ENCODE measurements at places on chromosomes 7 and 10. TPM values are rescaled to one million over a fixed set of nuclear protein-coding genes. Genes with fewer than 3 reads are reported as not detected.

DNA sequence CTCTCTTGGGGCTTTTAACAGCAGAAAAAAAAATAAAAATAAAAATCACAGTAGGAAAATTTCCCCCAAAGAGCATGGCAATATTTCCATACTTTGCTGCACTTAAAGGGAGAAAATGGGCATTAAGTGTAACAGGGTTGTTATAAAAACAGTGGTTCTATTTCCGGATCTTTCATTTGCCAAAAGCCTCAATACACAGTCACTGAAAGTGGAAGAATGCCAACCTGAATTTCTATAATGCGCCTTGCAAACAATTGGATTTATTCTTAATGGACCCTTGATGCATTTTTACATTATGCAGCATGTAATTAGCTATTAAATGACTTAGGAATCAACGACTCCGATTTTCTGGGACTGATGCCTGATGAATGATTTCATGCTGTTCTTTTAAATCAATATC, 127.6 kb upstream of the NANOS1 start:
- DNase-seq, result no peak

The POLR2J gene
- total RNA-seq, result 59.3 TPM

The TFR2 gene
- 1.1 TPM for total RNA-seq

- DNase-seq, result no peak
These were observed 120.6 kb downstream of the SLIT1 start for GRCh38 chr10:97065128-97065527.

The DNAH11 gene
- total RNA-seq, result 0.03 TPM

- no peak for DNase-seq
These were observed 5.7 kb downstream of the PDK4 start for GRCh38 chr7:95590387-95591248.

The DDC gene
- 94.5 TPM for total RNA-seq

The SLC26A3 gene
- 3,849 TPM for total RNA-seq

DNA sequence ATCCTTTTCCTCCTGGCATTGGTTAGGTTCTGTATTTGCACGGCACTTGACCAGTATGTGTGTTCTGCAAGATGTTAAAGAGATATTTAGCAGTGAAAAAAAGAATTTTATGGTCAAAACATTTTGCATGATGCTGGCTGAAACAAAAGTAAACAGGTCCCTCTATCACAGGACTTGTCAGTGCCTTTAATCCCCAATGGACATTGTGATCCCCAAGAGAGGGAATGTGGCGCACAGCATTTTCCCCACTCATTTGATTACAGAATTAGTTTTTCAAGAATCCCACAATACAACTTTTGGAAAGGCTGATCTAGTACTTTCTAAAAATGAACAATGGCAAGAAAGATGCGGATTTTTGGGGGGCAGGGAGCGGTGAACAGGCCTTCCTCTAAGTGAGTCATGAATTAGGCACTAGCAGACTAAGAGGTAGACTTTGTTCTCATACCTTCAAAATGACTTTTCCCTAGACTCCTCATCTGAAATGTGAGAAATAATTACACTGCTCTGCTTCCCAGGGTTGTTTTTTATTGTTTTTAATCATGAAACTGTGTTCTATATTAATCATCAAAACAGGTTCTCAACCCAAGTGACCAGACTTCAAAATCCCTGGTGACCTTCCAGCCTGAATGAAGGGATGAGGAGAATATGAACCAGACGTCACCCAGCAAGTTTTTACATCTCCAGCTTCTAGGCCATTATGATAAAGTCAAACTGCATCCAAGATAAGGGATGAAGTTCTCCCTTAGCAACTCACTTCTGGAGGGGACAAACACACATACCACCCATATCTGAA, 8.6 kb downstream of the FBXW4 start:
- DNase-seq, result no peak

DNA sequence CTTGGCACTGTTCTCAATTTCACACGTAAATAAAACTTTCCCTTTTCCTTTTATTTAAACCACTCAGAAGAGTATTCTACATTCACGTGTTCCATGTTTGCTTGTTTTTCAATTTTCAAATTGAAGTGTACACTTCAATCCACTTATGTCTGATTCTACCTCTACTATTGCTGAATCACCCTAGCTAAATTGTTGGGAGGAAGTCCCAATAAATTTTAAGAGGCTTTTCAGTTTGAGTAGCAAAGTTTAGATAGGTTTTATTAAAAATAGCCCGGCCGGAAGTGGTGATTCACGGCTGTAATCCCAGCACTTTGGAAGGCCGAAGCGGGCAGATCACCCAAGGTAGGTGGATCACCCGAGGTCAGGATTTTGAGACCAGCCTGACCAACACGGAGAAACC, 1414.7 kb upstream of the CELF2 start:
- no peak for DNase-seq

- no peak for DNase-seq
These were observed 51.0 kb upstream of the MSMB start for GRCh38 chr10:46096909-46097575.

GRCh38 chr10:102998399-102998907, 80.4 kb downstream of the CNNM2 start:
- no peak for DNase-seq

- DNase-seq, result no peak
These were observed 7.0 kb downstream of the CALML3 start for GRCh38 chr10:5531558-5532306.

DNA sequence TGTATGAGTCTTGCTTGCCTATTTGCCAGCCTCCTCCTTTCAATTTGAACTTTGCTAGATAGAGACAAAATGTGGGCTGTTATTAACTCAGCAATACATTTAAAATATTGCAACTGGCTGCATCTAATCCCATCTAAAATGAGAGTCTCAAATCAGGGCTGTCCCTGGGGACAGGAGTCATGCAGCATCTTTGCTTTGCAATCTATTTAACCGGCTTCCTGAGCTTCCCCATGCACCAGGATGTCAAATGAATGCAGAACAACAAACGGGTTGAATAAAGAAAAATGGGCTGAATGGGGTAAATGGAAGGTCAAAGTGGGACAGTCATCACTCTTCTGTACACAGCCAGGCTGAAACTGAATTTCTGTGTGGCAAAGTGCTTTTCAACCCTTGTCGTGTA, 89.2 kb downstream of the AOAH start:
- DNase-seq, result no peak

The FAM241B gene
- 3.5 TPM for total RNA-seq

GRCh38 chr7:816751-817671, 15.3 kb upstream of the SUN1 start:
- no peak for DNase-seq

GRCh38 chr10:102147561-102147960, 4.6 kb upstream of the NOLC1 start:
- no peak for DNase-seq

The FGL2 gene
- total RNA-seq, result 66.3 TPM

- DNase-seq, result no peak
These were observed 57.2 kb upstream of the INPP5A start for GRCh38 chr10:132480356-132480755.

DNA sequence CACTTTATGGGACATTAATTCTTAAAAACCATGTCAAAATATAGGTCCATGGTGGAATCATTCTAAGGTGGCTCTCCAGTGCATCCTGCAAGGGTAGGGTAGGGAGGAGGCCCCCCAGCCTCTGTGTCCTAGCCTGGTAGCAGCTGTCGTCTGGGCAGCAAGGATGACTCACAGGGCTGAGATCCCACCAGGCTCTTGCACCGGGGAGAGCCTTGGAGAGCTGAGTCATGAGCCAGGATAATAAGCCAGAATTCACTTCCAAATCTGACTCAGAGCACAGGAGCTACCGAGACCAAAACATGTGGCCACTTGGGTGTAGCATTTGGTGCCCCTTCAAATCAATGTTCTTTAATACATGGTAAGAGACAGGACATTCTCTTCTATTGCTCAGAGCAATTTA, 298.5 kb downstream of the NEBL start:
- DNase-seq, result no peak

Measured in mucosa of descending colon (tissue), 3 donors.